ENCODE measurements at places on chromosomes 4 and X.

DNA sequence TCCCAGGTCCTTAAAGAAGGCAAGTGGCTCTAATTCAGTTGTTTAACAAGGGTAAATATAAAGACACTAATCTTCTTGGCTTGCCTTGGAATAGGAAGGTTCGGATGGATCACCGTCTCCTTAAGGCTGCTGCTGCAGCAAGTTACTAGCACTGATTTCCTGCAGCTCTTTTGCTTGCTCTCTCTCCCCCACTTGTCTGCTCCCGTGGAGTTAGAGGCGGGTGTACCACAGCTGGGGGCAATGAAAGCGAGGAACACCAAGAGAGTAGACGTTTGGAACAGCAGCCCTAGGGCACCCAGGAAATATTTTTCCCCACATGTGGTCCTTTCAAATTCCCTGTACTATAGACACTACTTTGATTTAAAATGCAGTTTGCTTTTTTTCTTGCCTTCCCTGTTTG, 202.2 kb downstream of the SH2D1A start:
- no peak for DNase-seq

DNA sequence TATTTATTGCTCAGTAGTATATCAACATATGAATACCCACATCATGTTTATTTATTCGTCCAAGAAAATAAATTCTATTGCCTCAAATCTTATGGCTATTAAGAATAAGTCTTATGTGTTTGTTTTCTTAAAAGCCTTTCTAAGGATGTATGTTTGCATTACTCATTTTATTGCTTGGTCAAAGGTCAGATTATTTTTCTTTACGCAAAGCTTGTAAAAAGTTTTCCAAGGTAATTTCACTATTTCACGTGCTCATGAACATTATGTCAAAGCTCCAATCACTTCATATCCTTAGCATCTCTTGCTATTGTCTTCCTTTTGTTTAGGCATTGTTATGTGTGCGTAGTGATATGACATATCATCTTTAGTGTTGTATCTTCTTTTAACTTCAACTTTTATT, 258.5 kb upstream of the FSTL5 start:
- no peak for DNase-seq

GRCh38 chr4:34891892-34892291, 1352.4 kb downstream of the ARAP2 start:
- no peak for DNase-seq

DNA sequence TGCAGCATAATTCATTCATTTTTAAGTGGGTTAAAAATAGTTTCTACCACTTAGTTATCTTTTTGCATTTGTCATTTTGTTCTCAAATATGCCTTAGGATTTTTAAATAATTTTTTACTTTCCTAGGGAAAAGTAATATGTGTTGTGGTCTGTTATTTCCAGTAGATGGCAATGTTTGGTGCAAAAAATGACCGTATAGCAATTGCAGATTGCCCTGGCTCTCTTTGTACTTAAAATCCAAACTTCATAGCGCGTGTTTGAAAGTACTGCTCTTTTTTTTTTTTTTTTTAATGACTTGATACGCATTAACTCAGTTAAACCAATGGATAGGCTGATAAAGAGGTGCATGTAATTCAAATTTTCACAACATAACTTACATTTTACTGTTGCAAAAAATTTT, 74.4 kb upstream of the RBMX start:
- no peak for DNase-seq

DNA sequence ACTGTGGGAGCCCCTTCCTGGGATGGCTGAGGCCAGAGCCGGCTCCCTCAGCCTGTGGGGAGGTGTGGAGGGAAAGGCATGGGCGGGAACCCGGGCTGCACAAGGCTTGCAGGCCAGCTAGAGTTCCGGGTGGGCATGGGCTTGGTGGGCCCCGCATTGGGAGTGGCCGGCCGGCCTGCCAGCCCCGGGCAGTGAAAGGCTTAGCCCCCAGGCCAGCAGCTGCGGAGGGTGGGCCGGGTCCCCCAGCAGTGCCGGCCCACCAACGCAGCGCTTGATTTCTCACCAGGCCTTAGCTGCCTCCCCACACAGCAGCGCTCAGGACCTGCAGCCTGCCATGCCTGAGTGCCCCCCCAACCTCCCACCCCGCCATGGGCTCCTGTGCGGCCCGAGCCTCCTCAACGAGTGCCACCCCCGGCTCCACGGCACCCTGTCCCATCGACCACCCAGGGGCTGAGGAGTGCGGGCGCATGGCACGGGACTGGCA, 78.0 kb downstream of the COX7B2 start:
- DNase-seq = no peak

DNA sequence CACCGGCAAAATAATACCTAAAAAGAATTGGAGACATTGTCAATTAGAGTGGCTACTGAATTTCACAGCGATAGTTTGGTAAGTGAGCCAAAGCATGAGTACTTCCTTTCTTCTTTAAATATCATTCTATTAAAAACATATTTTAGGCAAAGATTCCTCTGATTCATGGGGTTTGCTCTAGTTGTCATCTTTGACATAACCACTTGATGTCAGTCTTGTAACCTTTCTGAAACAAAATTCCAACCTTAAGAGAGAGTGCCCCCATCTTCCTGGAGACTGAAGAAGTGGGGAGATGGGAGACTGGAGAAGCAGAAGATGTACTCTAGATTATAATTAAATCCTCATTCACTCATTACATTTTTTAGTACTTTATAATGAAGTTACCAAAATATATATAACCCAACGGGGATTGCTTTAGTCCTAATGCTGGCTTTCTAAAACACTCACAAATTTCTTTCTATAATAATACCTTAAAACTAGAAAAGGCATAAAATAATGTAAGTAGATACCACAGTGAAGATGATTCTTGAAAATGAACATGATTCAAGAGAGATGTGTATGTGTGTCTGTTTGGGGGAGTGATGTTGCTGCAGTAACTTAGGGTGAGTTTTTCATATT, 96.4 kb downstream of the EMCN start:
- DNase-seq = no peak
